ENCODE measurements at places on chromosomes 4 and X.

GRCh38 chr4:21469438-21470300 is 478.9 kb downstream of the KCNIP4 start:
- no peak for DNase-seq

GRCh38 chr4:47824840-47825239 is 13.0 kb downstream of the CORIN start:
- no peak for DNase-seq

DNA sequence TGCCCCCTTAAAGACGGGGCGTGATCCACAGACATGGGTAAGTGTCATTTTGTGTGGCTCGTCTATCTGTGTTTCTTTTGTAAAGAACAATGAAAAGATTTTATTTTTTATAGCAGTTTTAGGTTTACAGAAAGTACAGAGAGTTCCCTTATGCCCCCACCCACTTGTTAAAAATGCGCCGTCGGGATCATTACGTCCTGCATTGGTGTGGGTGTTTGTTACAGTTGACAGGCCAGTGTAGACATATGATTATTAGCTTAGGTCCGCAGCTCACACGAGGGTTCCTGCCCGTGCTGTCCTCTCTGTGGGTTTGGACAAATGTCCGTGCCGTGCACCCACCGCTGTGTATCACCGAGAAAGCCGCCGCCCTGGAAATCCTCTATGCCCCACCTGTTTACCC is 50.5 kb downstream of the RGS12 start:
- DNase-seq: no peak

- DNase-seq: no peak
These were observed 581.4 kb downstream of the RAB28 start for GRCh38 chr4:12902735-12903134.

GRCh38 chr4:27085396-27085795 is 224.8 kb downstream of the STIM2 start:
- no peak for DNase-seq

DNA sequence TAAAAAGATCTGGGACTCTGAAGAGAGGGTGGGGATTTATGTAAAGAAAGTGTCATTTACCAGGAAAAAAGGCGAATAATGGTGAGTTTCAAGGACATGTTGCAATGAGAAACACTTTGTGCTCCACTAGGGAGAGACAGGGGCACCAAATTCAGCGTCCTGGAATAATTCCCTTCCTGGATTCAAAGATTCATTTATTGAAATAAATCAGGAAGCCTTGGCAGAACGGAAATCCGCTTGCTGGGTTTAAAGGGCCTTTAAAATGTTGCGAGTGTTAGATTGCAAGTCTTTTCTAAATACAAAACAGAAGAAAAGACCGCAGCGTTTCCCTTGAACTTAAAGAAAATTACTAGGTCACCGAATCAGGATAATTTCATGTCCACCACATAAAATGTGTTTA is 3.8 kb upstream of the ZIC3 start:
- no peak for DNase-seq

- DNase-seq: no peak
These were observed 149.7 kb downstream of the PTTG2 start for GRCh38 chr4:38109896-38110295.

DNA sequence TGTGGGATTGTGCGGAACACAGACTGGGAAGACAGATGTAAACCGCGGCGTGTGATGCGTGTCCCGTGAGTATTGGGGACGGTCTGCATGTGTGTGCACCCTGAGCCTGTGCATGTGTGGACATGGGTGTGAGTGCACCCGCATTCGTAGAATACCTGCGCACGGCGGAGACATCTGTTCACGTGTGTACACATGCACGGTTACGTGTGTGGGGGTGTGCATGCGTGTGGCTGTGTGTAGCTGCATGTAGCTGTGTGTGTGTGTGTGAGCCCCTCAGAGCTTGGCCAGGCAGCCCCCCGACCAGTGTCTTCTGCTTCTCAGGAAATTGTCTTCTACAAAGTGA is 19.6 kb downstream of the ATP5ME start:
- no peak for DNase-seq

- DNase-seq: no peak
These were observed 17.6 kb downstream of the HMX1 start for GRCh38 chr4:8854016-8854415.

DNA sequence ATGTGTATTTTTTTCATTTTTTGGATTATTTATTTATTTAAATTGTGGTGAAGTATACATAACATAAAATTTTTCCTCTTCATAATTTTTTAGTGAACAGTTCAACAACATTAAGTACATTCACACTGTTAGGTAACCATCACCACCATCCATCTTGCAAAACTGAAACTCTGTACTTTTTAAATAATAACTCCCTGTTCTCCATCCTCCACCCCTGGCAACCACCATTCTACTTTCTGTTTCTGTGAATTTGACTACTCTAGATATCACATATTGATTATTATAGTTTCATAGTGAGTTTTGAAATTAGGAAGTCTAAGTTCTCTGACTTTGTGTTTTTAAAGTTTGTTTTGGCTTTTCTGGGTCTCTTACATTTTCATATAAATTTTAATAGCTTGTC is 89.3 kb upstream of the STX18 start:
- no peak for DNase-seq

GRCh38 chrX:68835104-68835442 is 6.3 kb downstream of the EFNB1 start:
- DNase-seq: no peak

GRCh38 chr4:125519371-125520146 is 204.8 kb downstream of the FAT4 start:
- DNase-seq: no peak

DNA sequence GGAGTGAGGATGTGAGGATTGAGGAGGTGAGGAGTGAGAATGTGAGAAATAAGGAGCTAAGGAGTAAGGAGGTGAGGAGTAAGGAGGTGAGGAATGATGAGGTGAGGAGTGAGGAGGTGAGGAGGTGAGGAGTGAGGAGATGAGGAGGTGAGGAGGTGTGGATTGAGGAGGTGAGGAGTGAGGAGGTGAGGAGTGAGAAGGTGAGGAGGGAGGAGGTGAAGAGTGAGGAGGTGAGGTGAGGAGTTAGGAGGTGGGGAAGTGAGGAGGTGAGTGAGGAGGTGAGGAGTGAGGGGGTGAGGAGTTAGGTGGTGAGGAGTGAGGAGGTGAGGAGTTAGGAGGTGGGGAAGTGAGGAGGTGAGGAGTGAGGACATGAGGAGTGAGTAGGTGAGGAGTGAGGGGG is 74.8 kb upstream of the MXD4 start:
- no peak for DNase-seq

GRCh38 chrX:22063284-22063683 is 31.2 kb downstream of the PHEX start:
- peak; percentile 42 for DNase-seq
